ENCODE measurements at places on chromosomes 16 and 17. TPM values are rescaled to one million over a fixed set of nuclear protein-coding genes. Genes with fewer than 3 reads are reported as not detected.

- no peak for DNase-seq
- H3K4me1 ChIP-seq, result no peaks in the 10 kb centered on the region
- H3K27ac ChIP-seq, result no peak overlapping the region
Measured at GRCh38 chr16:61555718-61556441, 480.4 kb downstream of the CDH8 start.

DNA sequence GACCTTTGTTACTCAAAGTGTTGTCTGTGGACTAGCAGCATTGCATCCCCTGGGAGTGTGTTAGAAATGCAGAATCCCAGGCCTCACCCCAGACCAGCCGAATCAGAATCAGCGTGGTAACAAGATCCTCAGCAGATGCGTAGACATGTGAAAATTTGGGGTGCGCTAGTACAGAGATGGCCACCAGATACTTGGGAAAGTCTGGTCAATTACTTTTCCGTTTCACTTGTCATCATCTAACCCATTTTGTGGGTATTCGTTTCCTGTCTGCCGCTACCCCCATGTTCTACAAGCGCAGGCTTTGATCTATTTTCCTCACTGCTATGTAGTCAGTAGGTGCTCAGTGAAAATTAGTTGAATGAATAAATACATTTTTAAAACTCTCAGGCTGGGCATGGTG, 33.1 kb upstream of the HERPUD1 start:
- H3K36me3 ChIP-seq, result no peaks in the 10 kb centered on the region
- no peaks in the 10 kb centered on the region for H3K4me1 ChIP-seq
- H3K27ac ChIP-seq, result no peak overlapping the region
- no peak overlapping the region for H3K4me3 ChIP-seq

DNA sequence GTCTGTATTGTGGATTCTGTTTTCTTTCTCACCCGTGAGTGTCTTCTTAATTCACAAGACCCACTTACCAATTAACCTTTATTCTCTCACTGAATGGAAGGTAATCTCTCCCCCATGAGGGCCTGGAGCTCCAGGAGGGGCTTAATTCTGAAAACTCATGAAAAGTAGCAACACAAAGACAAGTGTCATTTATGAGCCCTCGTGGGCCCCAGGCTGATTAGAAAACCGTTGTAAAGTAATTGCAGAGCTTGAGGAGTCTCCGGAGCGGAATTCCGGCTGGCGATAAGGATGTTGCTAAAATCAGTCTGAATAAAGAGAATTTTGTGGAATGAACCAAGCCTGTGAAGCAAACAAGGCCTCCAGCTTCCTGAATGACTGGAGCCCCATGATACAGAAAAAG, 301.5 kb downstream of the HAPSTR1 start:
- H3K4me3 ChIP-seq, result no peak overlapping the region
- H3K27me3 ChIP-seq, result no peaks in the 10 kb centered on the region
- no peak for DNase-seq
- no peak overlapping the region for H3K27ac ChIP-seq
- H3K4me1 ChIP-seq, result peaks cover 3% of the 10 kb centered on the region

- H3K27me3 ChIP-seq, result peaks cover 11% of the 10 kb centered on the region
- no peaks in the 10 kb centered on the region for H3K4me1 ChIP-seq
- DNase-seq, result no peak
- H3K36me3 ChIP-seq, result no peaks in the 10 kb centered on the region
- H3K4me3 ChIP-seq, result no peak overlapping the region
Measured at GRCh38 chr16:22685459-22685830, 128.5 kb upstream of the HS3ST2 start.

DNA sequence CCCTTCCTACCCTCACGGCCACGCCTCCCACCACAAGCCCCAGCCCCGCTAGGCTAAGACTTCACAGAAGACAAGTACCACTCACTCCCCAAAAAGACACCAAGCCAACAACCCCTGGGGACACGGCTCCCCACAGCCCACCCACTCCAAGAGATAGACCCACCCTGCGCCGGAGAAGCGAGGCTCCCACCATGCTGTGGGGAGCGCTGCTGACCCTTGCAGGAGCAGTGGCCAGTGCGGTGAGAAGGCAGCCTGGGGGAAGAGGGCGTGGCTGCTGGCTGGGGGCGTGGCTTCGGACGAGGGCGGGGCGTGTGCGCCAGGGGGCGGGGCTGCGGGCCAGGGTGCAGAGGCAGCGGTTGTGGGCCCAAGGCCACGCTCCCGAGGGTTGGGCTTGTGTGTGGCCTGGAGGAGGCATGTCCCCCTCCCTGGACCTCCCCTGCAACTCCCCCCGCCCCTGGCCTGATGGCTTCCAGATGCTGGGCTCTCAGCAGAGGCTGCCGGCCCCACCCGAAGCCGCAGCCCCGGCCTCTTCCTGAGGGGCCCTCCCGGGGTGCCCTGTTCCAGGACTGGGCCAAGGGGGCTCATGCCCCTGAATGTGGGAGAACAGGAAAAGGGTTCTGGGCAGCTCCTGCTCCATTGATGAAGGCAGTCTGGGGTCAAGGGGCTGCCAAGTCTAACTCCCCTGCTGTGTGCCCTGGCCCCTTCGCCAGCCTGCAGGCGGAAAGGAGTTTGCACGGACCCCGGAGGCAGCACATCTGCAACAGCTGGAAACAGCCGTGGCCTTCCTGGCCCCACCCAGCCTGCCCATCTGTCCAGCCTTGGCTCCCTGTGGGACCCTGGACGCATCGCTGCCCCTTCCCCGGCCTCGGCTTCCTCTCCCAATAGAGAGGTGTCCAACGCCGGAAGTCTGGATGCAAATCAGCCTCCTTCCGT, 9.1 kb downstream of the TFAP4 start:
- peak; percentile 98 for DNase-seq
- H3K36me3 ChIP-seq, result peaks cover 32% of the 10 kb centered on the region
- peak overlapping the region; percentile 4 for H3K4me3 ChIP-seq

GRCh38 chr16:87395181-87395842, 3.2 kb downstream of the MAP1LC3B start:
- no peak for DNase-seq
- peaks cover 18% of the 10 kb centered on the region for H3K4me1 ChIP-seq
- H3K27me3 ChIP-seq, result no peaks in the 10 kb centered on the region
- peaks cover 10% of the 10 kb centered on the region for H3K36me3 ChIP-seq
- H3K27ac ChIP-seq, result no peak overlapping the region

- H3K27ac ChIP-seq, result no peak overlapping the region
- H3K4me3 ChIP-seq, result no peak overlapping the region
- no peaks in the 10 kb centered on the region for H3K36me3 ChIP-seq
- DNase-seq, result no peak
Measured at GRCh38 chr17:15291674-15292361, 26.7 kb upstream of the PMP22 start.

MT1G gene
- total RNA-seq, result 1.2 TPM

DNA sequence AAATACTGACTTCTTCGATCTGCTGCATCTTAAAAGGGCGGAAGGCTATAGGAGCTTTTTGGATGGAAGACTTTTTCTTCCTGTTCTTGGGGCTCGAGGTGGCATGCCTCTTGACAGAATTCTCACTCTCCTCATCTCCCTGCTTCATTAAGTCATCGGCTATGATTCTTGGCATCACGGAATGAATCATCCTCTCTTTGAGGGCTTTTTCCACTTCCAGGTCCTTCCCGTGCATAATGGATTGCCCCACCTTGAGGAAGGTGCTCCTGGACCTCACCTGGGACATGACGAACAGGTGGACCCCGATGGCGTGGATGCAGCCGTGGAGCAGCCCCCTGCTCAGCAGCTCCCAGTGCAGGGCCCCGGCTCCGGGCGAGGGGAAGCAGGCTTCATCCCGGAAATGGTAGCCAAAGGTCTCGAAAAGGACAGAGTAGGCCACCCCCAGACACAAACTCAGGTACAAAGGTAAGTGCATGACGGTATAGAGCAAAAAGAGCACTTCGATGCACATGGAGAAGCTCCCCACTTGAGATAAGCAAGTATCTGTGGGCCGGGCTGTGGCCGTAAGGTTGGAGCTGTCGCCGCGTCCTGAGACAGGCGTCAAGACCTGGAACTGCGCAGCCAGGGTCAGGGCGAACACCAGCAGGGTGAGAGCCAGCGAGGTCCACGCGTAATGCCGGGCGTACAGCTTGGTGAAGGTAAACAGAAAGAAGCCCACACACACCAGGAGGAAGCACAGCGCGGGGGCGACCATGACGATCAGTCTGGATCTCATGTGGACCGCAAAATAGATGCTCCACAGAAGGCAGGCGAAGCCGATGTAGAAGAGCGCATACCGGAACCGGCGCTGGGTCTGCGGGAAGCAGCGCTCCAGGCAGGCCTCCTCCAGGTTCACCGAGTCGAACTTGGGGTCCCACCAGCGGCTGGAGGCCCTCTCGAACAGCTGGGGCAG, 1.7 kb downstream of the ADCY9 start:
- H3K4me1 ChIP-seq, result peaks cover 46% of the 10 kb centered on the region
- peak overlapping the region; percentile 67 for H3K4me3 ChIP-seq
- peak overlapping the region; percentile 75 for H3K27ac ChIP-seq

DNA sequence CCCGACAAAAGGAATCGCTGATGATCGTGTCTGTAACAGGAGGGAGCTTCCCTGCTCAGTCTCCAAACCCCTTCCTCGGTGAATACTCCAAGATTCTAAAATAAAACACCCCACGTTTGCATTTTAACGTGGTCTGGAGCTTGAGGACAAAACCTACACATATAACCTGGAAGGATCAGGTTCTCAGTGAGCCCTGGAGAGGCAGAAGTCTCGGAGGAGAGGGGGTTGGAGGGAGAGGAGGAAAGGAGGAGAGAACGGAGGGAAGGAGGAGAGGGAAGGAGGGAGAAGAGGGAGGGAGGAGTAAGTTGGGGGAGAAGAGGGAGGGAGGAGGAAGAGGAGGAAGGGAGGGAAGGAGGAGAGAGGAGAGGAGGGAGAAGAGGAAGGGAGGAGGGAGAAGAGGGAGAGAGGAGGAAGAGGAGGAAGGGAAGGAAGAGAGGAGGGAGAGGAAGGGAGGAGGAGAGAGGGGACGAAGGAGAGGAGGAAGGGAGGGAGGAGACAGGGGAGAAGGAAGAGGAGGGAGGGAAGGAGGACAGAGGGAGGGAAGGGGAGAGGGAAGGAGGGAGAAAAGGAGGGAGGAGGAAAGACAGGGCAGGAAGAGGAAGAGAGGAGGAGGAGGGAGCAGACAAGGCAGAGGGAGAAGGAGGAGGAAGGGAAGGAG, 27.4 kb upstream of the GINS2 start:
- H3K36me3 ChIP-seq, result no peaks in the 10 kb centered on the region
- H3K27me3 ChIP-seq, result peaks cover 3% of the 10 kb centered on the region
- H3K4me3 ChIP-seq, result no peak overlapping the region
- H3K4me1 ChIP-seq, result peaks cover 34% of the 10 kb centered on the region

LRRC75A gene
- 7.5 TPM for total RNA-seq

NHLRC4 gene
- total RNA-seq, result 1.5 TPM

GRCh38 chr17:75688209-75688825, 21.2 kb downstream of the SAP30BP start:
- H3K36me3 ChIP-seq, result peaks cover 40% of the 10 kb centered on the region
- no peaks in the 10 kb centered on the region for H3K27me3 ChIP-seq
- H3K4me3 ChIP-seq, result no peak overlapping the region
- peaks cover 53% of the 10 kb centered on the region for H3K4me1 ChIP-seq
- peak; percentile 26 for DNase-seq

DNA sequence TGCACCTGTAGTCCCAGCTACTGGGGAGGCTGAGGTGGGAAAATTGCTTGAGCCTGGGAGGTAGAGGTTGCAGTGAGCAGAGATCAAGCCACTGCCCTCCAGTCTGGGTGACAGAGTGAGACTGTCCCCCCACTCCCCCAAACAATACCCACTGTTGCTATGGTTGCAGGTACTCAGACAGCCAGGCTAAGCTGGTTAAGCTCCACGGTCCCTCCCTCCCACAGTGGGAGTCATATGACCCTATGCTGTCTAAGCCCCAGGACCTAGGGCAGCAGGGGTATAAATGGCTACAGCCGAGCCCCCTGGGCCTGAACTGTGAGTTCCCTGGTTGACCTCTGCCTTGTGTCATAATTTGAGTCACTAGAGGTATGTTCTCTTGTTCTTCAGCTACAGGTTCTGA, 15.9 kb upstream of the RPRML start:
- H3K27ac ChIP-seq, result no peak overlapping the region
- H3K4me1 ChIP-seq, result no peaks in the 10 kb centered on the region

GRCh38 chr17:79082311-79083190, 7.9 kb downstream of the ENGASE start:
- H3K4me3 ChIP-seq, result no peak overlapping the region
- H3K27me3 ChIP-seq, result no peaks in the 10 kb centered on the region
- peaks cover 8% of the 10 kb centered on the region for H3K4me1 ChIP-seq
- H3K27ac ChIP-seq, result no peak overlapping the region
- H3K36me3 ChIP-seq, result peaks cover 77% of the 10 kb centered on the region
- DNase-seq, result no peak

SNX20 gene
- total RNA-seq, result 0.75 TPM

GRCh38 chr16:51392521-51393187, 241.6 kb upstream of the SALL1 start:
- H3K4me1 ChIP-seq, result peaks cover 8% of the 10 kb centered on the region
- no peaks in the 10 kb centered on the region for H3K36me3 ChIP-seq
- no peaks in the 10 kb centered on the region for H3K27me3 ChIP-seq
- no peak overlapping the region for H3K4me3 ChIP-seq

CFAP119 gene
- total RNA-seq, result 1.8 TPM

DNA sequence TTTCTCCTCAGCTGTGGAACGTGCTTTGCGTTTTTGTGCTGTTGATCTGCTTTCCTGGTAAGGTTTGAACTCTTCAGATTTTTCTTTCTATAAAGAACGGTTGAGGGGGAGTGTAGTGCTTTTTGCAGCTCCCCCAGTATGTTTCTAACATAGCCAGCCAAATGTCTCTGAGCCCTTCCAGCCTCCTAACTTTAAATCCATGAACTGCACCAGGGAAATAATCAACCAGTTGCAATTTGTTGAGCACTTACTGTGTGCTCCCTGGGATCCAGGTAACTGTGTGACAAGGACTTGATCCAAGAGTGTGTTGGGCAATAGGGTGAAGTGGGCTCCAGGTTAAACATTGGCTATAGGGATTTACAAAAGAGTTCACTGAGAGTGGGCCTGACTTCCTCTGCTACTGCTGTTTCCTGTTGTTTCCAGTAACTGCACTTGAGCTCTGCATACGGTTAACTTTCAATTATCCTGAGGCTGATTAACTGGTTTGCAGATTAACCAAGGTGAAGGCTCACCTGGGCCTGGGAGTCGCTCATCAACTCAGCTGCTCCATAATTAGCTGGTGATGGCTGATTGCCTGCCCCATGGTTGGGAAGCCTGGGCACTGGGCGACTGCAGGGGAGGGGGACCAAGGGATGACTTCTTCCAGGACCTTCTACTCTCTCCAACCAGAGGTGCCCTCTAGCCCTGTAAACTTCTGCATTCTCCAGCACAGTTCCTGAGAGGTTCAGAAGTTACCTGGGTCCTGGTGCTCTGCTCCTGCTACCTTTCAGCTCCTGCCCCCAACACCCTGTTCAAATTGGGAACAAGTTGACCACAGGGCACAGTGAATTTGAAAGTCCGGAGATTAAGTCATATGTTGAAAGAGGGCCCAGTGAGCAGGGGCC, 19.5 kb downstream of the HLF start:
- H3K27me3 ChIP-seq, result no peaks in the 10 kb centered on the region
- no peak overlapping the region for H3K4me3 ChIP-seq
- peaks cover 2% of the 10 kb centered on the region for H3K36me3 ChIP-seq
- no peak overlapping the region for H3K27ac ChIP-seq
- no peak for DNase-seq

HSD3B7 gene
- 13.7 TPM for total RNA-seq

PRAC1 gene
- not detected for total RNA-seq

DNA sequence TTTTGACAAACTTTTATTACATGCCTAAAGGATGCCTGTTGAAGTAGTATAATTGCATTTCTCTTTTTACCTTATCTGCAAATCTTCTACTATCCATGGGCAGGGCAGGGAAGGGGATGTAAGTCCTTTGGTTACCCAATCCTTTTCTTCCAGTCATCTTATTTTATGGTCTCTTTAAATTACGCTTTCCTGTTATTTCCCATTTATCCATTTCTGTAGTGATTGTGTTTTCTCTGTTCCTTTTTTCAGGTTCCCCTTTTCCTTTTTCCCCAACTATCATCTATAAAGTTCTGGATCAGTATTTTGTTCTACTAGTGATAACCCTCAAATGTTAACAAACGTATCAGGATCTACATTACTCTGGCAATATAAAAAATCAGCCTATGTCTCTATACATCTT, 3.3 kb upstream of the ABCA9 start:
- DNase-seq, result peak; percentile 32
- H3K27me3 ChIP-seq, result no peaks in the 10 kb centered on the region
- no peak overlapping the region for H3K27ac ChIP-seq
- peaks cover 2% of the 10 kb centered on the region for H3K36me3 ChIP-seq
